ENCODE measurements at places on chromosomes 7 and 10.

DNA sequence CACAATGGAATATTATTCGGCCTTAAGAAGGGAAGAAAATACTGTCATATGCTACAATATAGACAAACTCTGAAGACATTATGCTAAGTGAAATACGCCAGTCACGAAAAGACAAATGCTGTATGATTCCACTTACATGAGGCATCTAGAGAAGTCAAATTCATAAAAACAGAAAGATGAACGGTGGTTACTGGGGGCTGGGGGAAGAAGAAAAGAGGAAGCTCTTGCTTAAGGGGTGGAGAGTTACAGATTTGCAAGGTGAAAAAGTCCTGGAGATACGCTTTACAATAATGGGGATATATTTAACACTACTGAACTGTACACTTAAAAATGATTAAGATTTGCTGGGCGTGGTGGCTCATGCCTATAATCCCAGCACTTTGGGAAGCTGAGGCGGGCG, 49.0 kb downstream of the PSMC2 start:
- DNase-seq: no peak

DNA sequence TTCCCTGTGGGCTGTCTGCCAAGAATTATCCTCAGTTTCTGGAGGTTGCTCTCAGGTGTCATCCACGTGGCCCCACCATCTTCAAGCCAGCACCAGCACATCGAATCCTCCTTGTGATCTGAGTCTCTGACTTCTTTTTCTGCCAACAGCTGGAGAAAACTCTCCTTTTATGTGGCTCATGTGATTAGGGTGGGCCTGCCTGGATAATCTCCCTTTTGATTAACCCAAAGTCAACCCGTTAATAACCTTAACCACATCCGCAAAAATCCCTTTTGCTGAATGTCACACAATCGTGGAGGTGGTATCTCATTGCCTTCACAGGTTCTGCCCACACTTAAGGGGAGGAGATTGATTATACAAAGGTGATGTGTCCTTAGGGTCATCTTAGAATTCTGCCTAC, 73.8 kb downstream of the LRGUK start:
- DNase-seq: no peak

DNA sequence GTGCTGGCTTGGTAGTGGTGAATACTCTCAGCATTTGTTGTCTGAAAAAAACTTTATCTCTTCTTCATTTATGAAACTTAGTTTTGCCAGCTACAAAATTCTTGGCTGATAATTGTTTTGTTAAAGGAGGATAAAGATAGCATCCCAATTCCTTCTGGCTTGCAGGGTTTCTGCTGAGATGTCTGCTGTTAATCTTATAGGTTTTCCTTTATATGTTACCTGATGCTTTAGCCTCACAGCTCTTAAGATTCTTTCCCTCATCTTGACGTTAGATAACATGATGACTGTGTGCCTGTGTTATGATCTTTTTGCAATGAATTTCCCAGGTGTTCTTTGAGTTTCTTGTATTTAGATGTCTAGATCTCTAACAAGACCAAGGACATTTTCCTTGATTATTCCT, 9.9 kb upstream of the MRPS33 start:
- DNase-seq: no peak

DNA sequence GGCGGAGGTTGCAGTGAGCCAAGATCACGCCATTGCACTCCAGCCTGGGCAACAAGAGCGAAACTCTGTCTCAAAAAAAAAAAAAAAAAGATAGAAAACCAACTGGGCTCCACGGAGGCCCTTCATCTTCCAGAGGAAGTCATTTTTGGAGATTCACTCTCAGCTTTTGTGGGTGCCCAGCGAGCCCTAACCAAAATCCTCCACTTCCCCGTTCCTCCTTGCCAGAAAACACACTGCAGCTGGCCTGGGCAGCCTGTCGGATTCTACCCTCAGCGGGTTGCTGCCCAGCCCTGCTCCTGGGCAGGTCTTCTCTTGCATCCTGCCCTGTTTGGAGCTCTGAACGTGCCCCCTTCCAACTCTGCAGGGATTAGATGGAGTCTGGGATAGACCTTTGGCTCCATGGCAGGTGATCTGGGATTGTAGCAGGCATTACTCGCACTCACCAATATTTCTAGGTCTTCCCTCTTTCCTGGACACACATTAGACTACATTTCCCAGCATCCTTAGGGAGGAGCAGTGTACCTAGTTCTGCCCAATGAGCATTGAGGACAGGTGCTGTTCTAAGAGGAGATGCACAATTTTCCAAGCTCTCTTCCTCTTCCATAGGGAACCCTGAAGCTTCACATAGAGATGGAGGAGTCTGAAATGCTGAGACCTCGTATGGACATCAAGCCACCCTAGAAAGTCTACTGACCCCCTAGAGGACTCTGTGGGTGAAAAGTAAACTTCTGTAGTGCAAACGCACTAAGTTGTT, 4.6 kb downstream of the GRID2IP start:
- no peak for DNase-seq

- no peak for DNase-seq
These were observed 56.4 kb downstream of the NEUROG3 start for GRCh38 chr10:69516796-69517195.

- DNase-seq: no peak
These were observed 451.0 kb upstream of the GALNT17 start for GRCh38 chr7:70680743-70681468.

- peak; percentile 1 for DNase-seq
These were observed 37.1 kb downstream of the MAD1L1 start for GRCh38 chr7:2195400-2196246.

- no peak for DNase-seq
These were observed 17.2 kb upstream of the C10orf53 start for GRCh38 chr10:49662169-49662830.

GRCh38 chr10:103901299-103901698, 16.7 kb downstream of the STN1 start:
- DNase-seq: no peak

DNA sequence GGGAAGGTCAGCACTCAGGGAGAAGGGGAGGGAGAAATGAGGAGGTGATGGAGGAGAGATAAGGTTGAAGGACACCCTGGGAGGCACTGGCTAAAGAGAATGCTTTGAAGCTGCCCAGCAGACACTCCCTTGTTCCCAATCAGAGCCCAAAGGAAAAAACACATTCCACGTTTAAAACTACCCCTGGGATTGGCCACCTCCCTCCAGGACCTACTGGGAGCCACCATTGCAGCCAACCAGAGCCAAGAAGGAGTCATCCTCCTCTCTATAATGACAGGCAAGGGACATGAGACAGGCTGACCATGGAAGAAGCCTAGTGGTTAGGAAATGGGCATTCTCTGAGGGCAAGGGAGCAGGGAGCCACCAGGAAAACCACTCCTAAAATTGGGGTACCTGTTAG, 43.8 kb downstream of the MYO1G start:
- DNase-seq: no peak

- DNase-seq: no peak
These were observed 22.5 kb upstream of the HPS1 start for GRCh38 chr10:98469001-98469931.

DNA sequence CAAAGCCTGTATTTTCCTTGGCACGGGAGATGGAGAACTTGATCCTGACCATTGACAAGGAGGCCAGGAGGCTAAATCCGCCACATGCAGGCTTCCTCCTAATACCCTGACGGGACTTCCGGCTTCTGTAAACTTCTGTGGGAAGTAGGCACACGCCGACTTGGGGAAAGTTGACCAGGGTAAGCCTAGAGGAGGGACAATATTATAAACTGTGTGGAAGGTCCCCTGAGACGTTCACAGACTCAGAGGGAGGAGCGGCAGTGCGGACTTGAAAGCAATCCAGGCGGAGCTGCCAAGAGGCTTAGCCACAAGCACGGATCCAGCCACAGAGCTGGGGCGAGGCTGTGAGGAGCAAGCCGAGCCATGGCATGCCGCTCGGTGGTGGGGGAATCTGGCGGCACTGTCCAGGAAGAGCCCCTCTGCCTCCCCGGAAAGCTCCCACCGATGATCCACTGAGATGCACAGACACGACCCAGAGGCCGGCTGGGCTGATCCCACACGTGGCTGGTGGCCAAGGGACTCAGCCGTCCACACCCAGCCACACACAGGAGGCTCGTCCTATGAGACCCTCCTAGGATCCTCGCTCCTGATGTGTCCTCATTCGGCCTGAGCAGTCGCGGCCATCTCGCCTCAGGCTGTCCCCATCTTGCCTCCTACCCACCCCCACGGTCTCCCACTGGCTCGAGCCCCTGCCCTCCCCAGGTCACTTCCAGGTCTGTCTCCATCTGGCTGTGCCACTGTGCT, 40.0 kb upstream of the INSIG1 start:
- DNase-seq: peak; percentile 59

DNA sequence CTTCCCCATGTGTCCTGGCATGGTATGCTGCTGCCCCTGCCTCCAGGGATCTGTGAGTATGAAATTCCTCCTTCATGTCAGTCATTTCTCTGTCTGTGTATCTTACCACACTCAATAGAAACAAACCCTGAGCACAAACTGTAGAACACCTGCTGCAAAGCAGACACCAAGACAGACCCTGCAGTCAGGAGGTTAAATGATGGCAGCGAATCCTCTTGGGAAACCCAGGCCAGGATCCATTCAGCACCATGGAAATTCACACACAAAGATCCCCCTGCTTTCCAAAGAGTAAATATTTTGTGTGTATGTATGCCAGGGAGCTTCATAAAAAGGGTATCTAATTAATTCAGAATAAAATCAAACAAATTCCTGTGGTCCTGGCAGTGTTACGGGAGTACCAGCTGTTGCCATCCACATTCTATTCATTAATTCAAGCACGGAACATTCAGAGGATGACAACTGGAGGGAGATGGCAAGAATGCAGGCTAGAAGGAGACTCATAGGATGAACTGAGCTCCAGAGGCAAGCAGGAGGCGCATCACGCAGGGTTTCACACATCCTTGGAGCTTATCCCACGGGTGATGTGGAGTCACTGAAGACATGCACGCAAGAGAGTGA, 14.8 kb downstream of the ITIH5 start:
- no peak for DNase-seq

DNA sequence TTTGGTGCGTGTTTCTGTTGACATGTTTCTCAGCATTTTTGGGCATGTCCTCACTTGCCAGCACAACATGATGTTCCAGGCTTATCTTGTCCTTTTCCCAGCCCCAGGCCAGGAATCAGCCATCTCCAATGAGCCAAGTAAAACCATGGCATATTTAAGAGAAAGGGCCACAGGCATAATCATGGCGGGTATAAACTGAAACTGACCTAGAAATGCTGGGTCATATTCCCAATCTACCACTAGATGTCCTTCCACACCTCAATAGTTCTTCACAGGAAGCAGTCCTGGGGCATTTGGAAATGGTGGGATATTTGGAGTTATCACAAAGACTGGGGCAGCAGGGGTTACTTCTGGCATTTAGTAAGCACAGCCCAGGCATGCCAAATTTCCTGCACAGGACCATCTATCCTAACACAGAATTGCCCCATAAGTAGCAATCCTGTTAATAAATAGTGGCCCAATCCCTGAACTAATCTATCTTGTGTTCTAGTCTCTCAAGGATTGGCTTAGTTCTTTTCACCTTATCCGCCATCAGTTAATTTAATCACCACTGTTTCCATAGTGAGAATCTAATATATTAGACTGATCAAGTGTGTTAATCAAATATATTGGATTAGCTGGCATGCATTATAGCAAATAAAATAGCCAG, 101.6 kb downstream of the NPSR1 start:
- DNase-seq: no peak

- no peak for DNase-seq
These were observed 126.1 kb upstream of the KCNMA1 start for GRCh38 chr10:77763453-77764430.

- DNase-seq: no peak
These were observed 22.9 kb downstream of the ABRAXAS2 start for GRCh38 chr10:124824507-124824906.

DNA sequence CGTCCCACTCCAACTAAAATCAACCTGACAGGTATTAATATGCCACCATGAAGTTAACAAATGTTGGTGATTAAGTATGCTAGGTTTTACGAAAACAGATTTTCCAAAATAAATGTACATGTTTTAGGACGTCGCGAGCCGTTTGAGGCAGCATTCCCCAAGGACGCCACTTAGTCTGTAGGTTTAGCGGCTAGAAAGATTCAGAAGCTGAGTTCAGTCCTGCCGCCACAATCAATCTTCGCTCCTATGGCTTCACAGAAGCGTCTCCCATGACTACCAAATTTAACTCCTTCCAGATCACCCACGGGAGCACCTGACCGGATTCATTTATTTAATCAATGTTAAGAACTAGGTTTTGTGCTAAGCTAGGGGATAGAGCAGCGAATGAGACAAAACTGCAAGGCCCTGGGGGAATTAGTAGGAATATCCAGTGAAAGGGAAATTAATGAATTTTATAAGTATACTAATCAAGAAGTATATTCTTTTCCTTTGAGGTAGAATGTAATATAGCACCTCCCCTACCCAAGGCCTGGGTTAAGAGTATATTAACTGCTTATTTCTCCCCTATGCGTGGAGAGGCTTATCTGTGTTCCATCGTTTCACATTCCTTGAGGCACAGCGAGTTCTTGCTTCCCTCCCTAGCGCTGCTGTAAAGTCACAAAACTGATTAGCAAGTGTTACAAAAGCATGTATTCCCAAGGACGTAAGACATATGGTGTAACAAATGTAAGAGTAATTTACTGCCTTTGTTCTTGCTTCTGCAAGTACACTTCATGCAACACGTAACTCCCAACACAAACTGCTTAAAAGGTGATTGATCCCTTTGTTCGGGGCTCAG, 994 bp upstream of the CYP51A1 start:
- DNase-seq: peak; percentile 66

- DNase-seq: no peak
These were observed 229.3 kb upstream of the KLF14 start for GRCh38 chr7:130963339-130963738.

DNA sequence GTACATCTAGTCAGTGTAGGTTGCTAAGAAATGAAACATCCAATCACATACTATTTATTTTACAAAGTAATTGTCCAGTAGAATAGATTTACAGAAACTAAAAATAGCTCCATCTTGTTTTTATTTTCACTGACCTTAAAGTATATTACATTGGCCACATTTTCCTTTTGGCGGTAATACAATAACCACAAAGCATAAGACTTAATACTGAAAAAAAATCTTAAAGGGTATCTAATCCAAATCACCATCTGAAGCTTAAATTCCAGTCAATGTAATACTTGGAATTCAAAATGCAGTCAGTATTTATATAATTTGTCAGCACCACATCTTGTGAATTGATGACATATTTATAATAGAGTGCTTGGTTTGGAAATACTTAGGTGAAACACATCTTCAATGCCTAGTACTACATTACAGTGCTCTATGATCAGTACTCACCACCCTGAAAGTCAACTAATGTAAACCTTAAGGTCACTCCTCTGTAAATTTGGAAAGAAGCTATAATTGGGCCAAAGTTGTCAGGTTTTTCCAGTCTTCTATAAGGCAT, 8.9 kb downstream of the ANKMY2 start:
- DNase-seq: no peak

GRCh38 chr10:128054163-128054970, 71.9 kb downstream of the MKI67 start:
- DNase-seq: no peak

GRCh38 chr7:130286881-130287280, 6.1 kb upstream of the CPA4 start:
- no peak for DNase-seq

- no peak for DNase-seq
These were observed 29.8 kb upstream of the EPC1 start for GRCh38 chr10:32376771-32377170.

All from adrenal gland (tissue), 19 donors.